ENCODE measurements at places on chromosomes 6 and 20.

- no peak for DNase-seq
These were observed 55.5 kb downstream of the TPBG start for GRCh38 chr6:82419132-82419581.

GRCh38 chr6:152386131-152386530 lies 251.0 kb downstream of the SYNE1 start:
- no peak for DNase-seq

DNA sequence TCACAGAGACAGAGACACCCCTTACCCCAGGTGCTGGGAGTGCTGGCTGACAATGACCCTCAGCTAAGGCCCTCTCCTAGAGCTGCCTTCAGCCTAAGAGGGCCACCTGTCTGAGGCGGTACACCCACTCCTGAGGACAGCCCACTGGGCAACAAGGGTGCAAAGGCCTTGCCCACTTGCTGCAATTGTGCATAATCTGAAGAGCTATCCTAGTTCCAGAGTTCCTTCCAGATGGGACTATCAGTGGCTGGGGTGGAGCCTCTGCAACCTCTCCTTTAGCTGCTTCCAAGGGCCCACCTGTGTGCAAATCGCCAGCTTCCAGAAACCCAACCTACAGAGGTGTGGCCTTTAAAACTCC lies 87.5 kb downstream of the PREX1 start:
- DNase-seq: no peak

GRCh38 chr6:139117734-139118133 lies 17.1 kb upstream of the HECA start:
- no peak for DNase-seq

- DNase-seq: no peak
These were observed 26.8 kb upstream of the TCFL5 start for GRCh38 chr20:62888406-62888805.

DNA sequence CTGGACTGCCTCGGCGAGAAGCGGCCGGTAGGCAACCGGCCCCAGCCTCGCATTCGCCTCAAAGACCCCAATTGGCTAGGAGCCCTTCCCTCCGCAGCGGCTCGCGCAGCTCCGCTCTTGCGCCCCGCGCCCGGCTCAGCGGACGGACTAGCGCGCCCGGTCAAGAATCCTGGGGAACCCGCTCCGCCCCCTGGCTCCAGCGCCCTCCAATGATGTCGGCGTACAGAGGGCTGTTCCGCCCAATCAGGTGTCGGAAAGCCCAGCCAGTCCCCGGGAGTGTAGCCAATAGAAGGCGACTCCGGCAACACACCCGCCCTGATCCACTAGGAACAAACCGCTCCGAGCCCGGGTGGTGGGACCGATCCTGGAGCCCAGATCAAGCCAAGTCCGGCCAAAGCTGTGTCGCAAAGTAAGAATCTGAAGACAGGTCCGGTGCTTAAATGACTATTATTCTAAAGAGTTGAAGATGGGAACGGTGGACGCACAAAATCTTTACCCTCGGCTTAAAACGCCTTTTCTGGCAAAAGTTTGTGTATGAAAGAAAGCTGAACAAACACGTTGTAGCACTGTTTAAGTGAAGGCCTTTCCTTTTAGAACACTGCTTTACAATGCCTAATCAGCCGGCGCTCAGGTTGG lies 132.2 kb downstream of the OGFRL1 start:
- DNase-seq: peak; percentile 92

DNA sequence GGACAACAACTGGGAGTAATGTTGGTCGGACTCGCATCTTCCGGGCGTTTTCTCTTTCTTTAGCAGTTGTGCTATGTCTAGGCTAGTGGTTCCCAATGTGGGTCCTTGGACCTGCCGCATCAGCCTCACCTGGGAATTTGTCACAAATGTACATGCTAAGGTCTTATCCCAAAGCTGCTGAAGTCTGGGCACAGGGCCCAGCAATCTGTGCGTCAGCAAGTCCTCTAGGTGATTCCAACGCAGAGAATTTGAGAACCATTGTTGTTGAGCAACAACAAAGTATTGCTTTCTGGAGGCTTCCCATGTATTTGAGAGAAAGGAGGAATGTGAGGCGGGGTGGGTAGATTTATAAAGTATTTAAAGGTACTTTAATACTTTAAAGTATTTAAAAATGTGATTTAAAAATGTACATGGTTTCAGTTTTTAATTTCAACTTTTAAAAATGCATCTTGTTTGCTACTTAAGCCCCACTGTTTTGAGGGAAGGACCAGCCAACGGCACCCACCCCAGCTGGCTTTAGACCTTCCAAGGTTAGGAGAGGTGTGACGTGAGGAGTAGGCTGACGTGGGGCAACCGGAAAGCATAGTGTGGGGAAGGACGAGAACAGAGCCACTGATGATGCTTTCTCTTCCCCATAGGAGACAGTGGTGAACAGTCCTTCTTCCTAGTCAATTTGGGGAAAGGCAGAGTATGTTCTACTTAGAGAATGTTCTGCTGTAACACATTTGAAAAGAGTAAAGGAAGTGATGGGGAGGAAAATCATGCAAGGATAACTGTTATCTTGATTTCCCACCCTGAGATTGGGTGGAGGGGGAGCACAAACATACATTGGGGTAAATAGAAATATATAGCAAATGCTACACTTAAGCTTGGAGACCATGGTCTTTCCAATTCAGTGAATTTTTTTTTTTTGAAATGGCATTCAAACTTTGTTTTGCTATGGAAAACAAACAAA lies 4.3 kb downstream of the UST start:
- peak; percentile 28 for DNase-seq

GRCh38 chr6:88262332-88262731 lies 96.2 kb upstream of the CNR1 start:
- no peak for DNase-seq

DNA sequence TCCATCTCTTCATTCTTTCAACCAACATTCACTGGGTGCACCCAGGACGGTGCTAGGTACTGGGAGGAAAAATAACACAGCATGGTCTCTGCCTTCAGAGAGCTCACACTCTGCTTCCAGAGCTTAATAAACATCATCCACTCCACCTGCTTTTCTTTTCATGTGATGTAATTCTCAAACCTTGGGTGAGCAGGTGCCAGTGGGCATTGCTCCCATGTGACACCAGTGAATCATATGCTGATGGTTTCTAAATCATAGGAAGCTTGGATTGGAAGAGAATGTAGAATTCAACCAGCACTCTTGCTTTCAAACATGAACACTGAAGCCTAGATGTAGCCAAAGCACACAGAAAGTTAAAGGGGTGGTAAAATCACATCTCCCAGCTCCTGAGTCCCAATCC lies 189.8 kb downstream of the FOXA2 start:
- no peak for DNase-seq

- DNase-seq: no peak
These were observed 149.3 kb upstream of the FOXQ1 start for GRCh38 chr6:1162367-1163275.

GRCh38 chr20:54598352-54598751 lies 123.0 kb downstream of the DOK5 start:
- DNase-seq: no peak

DNA sequence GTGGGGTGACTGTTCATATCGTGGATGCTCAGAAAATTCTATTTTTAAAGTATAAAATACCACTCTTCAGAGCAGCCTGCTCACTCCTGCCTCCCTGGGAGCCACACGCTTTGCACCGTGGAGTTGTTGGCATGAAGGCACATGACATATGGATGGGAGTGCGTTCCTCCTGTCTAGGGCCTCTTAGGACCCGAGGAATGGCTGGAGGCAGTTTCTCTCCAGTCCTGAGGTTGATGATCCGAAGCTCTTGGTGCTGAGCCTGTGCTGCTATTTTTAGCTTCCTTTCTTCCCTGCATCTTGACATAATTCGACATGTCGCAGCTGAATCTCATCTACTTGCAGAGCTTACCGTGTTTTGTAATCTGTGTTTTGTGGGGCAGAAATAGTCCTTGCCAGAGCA lies 73.9 kb downstream of the PHACTR3 start:
- no peak for DNase-seq

DNA sequence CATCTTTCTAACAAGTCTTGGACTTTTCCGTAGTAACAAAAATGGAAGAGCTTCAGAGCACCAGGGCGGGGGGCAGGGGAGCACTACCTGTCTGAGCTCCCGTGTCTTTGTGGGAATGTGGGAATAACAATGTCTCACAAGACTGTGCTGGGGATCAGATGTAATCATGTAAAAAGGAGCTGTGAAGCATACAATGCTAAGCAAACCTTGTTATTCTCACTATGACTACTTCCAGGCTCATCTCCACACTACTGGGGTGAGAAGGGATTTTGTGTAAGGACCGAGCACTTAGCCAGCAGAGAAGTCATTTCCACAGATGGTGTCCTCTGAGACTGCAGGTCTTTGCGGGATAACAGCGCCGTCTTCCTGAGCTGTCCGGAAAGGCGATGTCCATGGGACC lies 27.1 kb downstream of the PRR18 start:
- no peak for DNase-seq

DNA sequence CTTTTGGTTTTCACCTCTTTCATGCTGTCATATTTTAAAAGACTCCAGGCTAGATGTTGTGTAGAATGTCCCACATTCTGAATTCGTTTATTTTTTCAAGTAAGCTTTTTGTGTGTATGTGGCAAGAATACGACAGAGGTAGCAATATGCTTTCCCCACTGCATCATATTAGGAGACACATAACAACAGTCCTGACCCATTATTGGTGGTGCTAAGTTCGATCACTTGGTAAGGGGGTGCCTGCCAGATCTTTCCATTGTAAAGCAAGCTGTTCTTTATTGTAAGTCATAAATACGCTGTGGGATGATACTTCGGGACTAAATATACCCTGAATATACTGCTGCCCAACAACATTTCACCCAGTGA lies 588 bp upstream of the NCOA3 start:
- no peak for DNase-seq

GRCh38 chr6:35765739-35766138 lies 10.7 kb upstream of the CLPSL2 start:
- no peak for DNase-seq

- no peak for DNase-seq
These were observed 522.7 kb upstream of the CDH4 start for GRCh38 chr20:60729135-60729900.

GRCh38 chr6:40849546-40849945 lies 189.5 kb downstream of the UNC5CL start:
- DNase-seq: no peak

DNA sequence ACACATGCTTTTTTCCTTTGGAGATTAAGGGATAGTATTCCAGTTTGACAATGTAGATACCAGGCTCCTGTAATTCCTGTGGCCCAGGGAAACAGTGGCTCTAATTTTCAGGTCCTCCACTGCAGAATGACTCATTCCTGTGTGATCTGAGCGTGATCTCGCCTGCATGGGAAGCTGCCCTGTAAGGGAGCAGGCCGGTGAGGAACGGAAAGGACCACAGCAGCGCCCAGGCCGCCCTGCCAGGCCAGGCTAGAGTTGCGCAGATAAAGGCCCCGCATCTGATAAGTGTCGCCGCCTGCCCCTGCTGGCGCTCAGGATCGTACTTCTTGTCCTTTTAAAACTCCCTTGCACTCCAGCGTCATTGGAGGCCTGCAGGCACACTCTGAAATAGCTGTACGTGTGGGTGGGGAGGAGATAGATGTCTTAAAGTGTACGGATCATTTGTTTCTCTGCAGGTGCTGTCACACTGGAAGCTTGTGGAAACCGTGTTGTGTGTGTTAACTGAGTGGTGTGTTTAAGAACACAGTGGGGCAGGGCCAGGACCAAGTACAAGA lies 60.7 kb downstream of the SYNJ2 start:
- DNase-seq: peak; percentile 71

DNA sequence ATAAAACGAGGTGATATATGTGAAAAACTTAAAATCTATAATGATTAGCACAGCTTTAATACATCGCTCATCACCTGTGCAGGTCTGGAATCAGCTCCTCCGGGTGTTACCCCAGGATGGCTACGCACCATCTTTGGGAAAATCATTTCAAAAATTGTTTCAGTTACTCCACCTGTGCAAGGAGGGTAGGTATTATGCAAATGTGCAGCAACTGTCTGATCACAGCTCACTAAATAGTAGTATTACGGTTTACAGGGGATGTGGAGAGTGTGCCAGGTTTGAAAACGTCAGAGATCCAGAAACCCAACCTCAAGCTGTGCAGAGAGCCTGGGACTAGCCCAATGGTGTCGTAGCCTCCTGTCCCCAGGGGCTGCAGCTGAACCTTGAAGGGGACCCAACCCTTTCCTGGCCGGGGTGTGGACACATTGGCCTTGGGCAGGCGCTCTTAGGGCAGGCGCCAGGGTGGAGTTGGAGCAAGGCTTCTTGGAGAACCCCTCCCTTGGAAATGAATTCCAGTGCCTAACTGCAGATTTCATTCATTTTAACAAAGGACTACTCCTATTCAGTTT lies 24.2 kb upstream of the SGK1 start:
- DNase-seq: no peak

GRCh38 chr6:149268768-149269167 lies 48.7 kb upstream of the TAB2 start:
- DNase-seq: peak; percentile 34

DNA sequence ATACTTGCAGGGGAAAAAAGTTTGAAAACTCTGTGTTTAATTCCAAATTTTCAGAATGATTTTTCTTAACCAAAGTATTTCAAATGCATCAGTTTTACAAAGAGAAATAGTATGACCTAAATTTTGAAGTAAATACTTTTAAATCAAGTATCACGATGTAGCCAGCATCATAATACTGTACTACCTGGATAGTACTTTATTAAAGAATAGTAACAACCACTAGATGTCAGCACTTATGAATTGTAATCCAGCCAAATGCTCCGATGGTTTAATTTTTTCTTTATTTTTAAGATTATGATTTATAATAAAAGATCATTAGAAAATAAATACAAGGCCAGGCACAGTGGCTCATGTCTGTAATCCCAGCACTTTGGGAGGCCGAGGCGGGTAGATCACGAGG lies 37.2 kb upstream of the HACE1 start:
- no peak for DNase-seq

GRCh38 chr6:43308101-43308989 lies at the start of gene CRIP3:
Gene CRIP3 (minus strand): TSS chr6:43308826. CDS start chr6:43308792, 34 bp downstream.
- DNase-seq: peak; percentile 56

GRCh38 chr6:335572-335971 lies 43.3 kb downstream of the DUSP22 start:
- DNase-seq: no peak

DNA sequence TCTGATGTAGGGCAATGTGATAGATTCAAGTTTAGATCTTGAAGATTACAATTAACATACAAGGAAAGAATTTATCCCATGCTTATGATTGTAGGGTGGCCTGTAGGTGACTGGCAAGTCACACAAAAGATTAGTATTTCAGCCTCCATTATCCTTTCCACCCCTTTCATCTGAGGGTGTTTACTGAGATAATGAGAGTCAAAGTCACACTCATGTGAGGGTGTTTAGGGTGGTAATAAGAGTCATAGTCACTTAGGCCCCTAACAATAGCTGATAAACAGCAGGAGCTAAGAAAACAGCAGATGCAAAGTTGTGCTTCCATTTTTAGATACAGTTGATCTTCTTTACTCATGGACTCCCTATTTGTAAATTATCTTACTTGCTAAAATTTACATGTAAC lies 11.4 kb downstream of the FAM184A start:
- DNase-seq: no peak

GRCh38 chr6:32118782-32119628 lies 9.0 kb downstream of the ATF6B start:
- DNase-seq: peak; percentile 77

- no peak for DNase-seq
These were observed 3.5 kb downstream of the TRIM27 start for GRCh38 chr6:28920281-28920680.

GRCh38 chr6:100084316-100084990 lies 90.4 kb upstream of the MCHR2 start:
- DNase-seq: peak; percentile 97

Measured in fibroblast of skin of right quadriceps (primary cell).